ENCODE measurements at places on chromosomes 2 and 18. TPM values are rescaled to one million over a fixed set of nuclear protein-coding genes. Genes with fewer than 3 reads are reported as not detected.

The MYOM1 gene
- 2.3 TPM for total RNA-seq

The LOXHD1 gene
- 0.16 TPM for total RNA-seq

The ABHD1 gene
- total RNA-seq = 0.31 TPM

The ANKRD62 gene
- 0.16 TPM for total RNA-seq

The REEP1 gene
- total RNA-seq = 156 TPM

The CFAP65 gene
- 0.16 TPM for total RNA-seq

The VWA3B gene
- total RNA-seq = 0.31 TPM

- DNase-seq = no peak
These were observed 128.3 kb upstream of the ETAA1 start for GRCh38 chr2:67268797-67269196.

GRCh38 chr2:177396703-177397460 is 4.3 kb downstream of the AGPS start:
- no peak for DNase-seq

DNA sequence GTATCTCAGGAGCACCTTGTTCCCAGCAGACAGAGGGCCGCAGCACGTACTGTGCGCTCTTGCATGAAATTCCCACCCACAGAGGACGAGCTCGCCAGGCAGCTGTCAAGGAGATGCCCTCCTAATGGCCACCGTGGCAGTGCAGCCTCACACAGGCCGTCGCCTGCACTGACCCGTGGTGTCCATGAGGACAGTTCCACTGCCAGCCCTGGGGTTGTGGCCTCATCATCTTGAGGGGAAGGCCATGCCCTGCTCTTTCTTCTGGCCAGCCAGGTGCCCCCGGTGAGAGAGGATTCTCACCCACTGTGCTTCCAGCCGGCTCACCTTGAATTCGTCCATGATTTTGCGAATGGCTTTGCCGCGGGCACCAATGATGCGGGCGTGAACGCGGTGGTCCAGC is 42.0 kb downstream of the ANO7 start:
- no peak for DNase-seq

GRCh38 chr2:170713543-170714380 is 1.4 kb upstream of the SP5 start:
- no peak for DNase-seq

- DNase-seq = no peak
These were observed 687.9 kb downstream of the CCDC85A start for GRCh38 chr2:56871644-56872043.

DNA sequence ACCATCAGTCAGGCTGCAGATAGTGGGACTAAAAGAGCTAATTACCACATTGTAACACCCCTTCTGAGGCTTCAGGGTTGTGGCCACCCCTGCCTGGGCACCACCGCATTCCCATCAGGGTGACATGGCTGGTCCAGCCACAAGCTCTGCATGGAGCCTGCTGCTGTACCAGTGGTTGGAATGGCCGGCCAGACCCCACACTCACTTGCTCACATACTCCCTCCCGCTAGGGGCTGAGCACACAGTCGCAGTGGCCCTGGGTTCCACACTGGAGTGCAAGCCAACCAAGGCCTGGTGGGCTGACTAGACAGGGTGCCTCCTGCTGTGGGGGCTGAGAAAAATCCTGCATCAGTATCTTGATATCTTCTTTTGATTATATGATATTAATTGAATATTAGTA is 182.8 kb upstream of the STK17B start:
- no peak for DNase-seq

DNA sequence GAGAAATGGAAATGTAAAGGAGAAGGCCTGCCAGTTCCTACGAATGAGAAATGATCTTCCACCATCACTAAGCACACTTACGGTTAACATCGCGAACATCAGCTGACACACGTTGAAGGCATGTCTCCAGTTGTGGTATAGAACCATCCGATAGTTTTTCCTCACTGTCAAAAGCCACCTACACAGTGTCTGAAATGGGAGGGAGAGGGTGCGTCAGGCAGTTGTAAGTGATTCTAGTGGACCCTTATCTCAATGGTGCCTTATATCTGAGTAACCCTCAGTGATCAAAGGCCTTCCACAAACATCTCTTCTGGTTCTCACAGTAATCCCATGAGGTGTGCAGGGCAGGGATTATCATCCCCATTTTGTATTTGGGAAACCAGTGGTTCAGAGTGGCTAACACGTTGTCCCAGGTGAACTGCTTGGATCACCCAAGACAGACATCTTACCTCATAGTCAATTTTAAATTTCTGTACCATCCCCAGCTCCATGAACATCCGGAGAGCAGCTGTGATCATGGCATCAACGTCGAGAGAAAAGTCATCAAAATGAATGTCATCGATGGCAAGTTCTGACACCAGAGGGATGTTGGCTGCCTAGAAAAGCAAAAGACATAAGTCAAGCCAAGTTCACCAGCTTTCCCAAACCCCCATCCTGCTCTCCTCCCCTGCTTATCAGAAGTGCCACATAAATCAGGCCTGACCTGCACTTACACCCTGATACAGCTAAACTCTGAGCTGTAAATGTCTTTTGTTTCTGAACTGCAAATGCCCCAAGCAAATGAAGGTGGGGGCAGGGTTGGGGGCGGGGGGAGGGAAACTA is 335.2 kb downstream of the AGPS start:
- no peak for DNase-seq

DNA sequence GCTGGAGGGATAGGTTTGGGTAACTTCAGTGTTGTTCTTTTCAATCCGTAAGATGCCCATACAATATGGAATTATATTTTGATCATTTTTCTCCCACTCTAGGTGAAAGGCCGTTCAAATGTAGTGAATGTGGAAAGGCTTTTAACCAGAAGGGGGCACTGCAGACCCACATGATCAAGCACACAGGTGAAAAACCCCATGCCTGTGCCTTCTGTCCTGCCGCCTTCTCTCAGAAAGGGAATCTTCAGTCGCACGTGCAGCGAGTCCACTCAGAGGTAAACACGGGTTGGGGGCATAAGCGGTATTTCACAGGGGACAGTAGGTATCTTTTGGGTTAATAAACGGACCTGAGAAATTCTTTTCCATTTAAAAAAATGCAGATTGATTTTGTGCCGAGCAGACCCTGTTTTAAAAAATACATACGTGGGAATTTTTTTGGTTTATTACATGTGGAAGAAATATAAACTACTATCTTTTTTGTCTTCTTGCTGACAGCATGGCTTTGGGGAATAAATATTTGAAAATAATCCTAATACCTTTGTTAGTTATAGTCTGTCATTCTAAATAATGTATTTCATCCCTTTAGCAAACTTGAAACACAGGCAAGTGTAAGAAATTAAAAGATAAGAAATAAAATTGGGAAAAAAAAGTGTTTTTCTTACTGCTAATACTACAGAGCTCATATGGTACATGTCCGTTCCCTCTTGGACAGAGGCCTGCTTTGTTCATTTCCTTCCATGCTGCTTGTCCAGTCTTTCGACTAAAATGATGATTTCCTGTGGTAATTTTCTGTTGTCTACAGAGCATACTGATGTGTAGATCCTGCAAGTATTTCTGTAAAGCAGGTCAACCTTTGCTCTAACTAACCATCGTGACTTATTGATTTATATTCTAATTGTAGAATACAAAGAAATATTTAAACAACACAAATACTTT is 53.3 kb downstream of the ZNF236 start:
- no peak for DNase-seq

DNA sequence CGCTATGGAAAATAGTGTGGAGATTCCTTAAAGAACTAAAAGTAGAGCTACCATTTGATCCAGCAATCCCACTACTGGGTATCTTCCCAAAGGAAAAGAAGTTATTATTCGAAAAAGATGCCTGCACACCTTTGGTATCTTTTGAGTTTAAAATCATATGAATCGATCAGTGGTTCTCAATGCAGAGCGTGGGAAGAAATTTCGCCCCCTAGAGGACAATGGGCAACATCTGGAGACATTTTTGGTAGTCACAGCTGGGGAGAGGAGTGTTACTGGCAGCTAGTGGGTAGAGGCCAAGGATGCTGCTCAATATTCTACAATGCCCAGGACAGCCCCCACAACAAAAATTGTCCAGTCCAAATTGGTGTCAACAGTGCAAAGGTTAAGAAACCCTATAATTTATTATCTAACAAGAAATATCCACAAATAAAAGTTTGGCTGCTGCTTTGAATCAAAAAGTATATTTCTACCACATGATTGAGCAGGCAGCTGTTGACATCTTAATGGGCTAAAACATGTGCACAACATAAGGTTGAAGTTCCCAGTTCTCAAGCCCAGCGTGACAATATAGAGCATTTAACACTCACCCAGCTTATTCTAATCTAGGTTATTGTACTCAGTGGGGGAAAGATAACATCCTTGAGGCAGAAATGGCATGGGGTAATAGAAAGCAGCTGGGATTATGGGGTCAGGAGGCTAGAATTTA is 425.7 kb downstream of the LRATD1 start:
- no peak for DNase-seq

DNA sequence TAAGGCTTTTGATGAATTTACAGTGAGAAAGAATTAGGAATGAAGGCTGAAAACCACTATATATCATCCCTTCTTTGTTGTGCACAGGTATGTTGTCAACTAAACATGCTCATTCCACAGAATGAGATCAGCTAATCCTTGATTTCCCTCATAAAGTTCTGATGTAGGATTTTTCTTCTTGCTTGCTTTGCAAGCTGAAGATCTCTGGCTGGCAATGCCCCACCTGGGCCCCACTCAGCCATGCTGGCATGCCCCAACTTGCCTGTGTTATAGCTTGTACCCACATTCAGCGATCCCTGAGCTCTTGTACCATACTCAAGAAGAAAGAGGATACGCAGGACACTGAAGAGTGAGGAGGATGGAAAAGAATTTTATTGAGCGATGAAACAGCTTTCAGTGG is 18.0 kb upstream of the SERPINB11 start:
- DNase-seq = no peak

DNA sequence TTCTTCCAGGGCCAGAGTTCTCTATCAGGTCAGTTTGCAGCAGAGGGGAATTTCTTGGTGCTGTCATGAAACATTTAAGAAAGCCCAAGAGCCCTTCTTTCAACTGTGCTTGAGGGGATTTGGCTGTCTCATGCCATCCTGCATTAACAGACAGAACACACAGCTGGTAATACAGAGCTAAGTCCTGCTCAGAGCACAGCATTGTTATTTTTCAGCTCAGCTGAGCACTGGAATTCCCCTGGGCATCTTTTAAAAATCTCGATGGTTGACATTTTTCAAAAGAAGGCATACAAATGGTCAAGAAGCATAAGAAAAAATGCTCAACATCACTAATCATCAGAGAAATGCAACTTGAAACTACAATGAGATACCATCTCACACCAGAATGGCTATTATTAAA is 14.9 kb upstream of the IL1R2 start:
- DNase-seq = no peak

DNA sequence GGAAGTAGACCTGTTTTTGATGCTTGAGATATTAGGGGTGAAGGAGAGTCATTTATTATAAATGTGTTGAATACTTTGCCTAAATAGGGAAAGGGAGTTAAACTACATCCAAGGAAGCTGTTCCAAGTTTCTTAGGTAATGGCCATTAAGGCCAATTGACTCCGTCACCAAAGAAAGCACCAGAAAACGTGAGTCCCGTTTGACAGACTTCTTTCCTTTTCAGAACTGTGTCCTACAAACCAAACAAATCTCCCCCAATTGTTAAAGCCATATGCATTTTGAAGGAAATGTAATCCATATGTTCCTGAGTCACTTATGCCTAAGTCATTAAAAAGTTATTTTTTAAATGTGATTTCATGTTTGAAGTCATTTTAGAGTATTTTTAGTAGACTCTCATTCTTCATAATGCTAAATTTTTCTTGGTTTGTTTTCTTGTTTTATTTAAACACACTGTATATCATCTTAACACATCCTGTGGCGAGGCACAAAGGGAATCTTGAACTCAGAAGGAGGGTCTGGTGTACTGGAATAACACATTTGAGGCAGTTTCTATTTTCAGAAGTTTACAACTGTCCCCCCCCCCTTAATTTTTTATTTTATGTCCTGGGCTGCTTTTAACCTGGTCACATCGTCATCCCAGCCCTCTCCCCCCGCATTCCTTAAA is 133.7 kb downstream of the RHBDD1 start:
- no peak for DNase-seq

- DNase-seq = no peak
These were observed 317.9 kb upstream of the TANK start for GRCh38 chr2:160842286-160842685.

- no peak for DNase-seq
These were observed 493.1 kb downstream of the CPS1 start for GRCh38 chr2:211049321-211050018.

- DNase-seq = no peak
These were observed 1278.5 kb upstream of the ZEB2 start for GRCh38 chr2:145798419-145798818.

GRCh38 chr18:41216341-41217003 is 738.6 kb upstream of the PIK3C3 start:
- no peak for DNase-seq

- DNase-seq = no peak
These were observed 14.1 kb downstream of the SERPINB7 start for GRCh38 chr18:63789327-63789726.

GRCh38 chr2:21104030-21104660 is 19.6 kb upstream of the TDRD15 start:
- no peak for DNase-seq

DNA sequence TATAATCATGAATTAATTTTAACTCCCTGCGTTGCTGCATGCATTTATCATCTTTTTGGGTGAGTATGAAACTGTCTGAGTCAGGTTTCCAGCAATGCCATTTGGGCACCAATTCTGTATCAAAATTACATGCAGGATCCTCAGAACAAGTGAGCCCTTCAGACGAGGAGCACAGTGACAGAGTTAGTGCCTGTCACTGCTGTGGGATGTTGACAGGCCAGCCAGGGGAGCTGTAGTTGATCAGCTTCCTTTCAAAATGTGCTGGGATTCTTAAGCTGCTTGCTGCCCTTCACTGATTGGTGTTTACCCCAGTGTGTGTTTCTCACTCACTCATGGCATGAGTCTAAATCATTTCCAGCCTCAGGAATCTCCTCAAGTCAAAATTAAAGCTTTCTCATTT is 109.2 kb downstream of the TPGS2 start:
- no peak for DNase-seq

DNA sequence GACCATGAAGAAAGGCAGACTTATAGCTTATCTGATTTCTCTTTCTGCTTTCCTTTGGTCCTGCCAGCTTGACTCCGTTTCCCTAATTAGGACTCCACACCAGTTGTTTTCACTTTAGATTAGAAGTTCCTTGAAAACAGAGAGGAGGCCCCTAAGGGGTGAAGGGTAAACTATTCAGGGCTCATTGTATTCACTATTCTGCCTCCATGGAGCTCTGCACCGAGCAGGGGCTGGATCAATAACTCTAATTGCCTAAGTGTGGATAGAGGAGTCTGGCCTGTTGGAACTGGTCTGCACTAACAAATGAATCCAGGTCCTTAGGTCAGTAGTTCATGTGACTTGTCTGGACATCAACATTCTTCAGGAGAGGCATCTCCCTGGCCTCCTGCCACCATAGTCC is 36.1 kb upstream of the SKA1 start:
- no peak for DNase-seq

DNA sequence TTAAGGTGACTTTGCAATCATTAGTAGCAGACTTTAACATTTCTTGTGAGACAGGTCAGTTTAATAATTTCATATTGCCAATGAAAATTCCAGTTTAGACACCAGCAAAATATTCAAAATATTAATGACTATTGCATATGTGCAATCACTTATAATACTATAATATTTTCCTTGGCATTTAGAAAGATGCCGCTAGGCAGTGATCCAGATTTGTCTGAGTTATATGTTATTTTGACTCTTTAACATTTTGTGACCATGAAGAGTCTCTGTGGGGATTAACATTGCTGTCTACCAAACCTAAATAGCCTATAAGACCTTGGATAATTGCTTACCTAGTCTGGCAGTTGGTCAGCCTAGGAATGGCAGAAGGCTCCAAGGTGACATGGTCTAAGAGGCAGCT is 389.6 kb downstream of the THSD7B start:
- no peak for DNase-seq

Measured in occipital lobe (tissue), 3 donors.